ENCODE measurements at places on chromosomes 11 and 22. TPM values are rescaled to one million over a fixed set of nuclear protein-coding genes. Genes with fewer than 3 reads are reported as not detected.

The POGLUT3 gene
- 9.2 TPM for polyA plus RNA-seq

The PHOX2A gene
- polyA plus RNA-seq: not detected

The MS4A8 gene
- polyA plus RNA-seq: not detected

The MRGPRX3 gene
- polyA plus RNA-seq: not detected

The NPAT gene
- polyA plus RNA-seq: 1.9 TPM

The SMIM35 gene
- polyA plus RNA-seq: not detected

The CSRP3 gene
- polyA plus RNA-seq: 1,893 TPM

The SPI1 gene
- 6.7 TPM for polyA plus RNA-seq

The TMPRSS13 gene
- polyA plus RNA-seq: 0.03 TPM

The OR5L2 gene
- polyA plus RNA-seq: not detected

DNA sequence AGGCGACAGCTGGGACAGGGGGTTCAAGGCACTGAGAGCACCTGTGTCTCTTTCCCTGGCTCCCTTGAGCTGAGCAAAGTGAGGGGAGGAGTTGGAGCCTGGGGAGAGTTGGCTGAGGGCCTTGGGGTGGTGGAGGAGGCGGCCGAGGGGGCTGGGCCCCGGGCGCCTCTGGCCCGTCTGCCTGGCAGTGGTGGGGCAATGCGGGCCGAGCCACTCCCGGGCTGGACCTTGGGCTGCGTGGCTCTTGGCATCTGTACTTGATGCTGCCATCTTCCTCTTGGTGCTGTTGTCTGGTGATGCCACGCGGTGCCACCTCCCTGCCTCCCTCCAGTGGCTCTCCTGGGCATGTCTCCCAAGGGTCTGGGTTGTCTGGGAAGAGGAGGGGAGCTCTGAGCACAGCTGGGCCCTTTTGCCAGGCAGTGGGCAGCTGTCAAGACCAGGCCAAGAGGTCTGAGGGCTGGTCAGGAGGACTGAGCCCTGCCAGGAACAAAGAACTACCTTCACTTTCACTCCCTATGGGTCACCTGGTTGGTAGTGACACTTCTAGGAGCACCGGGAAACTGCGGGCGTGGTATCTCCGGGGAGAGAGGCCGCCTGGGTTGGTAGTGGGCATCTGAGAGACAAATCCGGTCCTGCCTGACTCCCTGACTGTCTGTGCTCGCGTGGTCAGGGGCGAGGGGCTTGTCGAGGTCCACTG is 1.3 kb downstream of the GRIK4 start:
- no peak for DNase-seq

- DNase-seq: no peak
Measured at GRCh38 chr22:49431551-49431950, 396.1 kb downstream of the BRD1 start.

- no peak for DNase-seq
Measured at GRCh38 chr11:132670921-132671675, 861.2 kb downstream of the OPCML start.

GRCh38 chr11:96741068-96741467 is 351.3 kb downstream of the JRKL start:
- DNase-seq: no peak

DNA sequence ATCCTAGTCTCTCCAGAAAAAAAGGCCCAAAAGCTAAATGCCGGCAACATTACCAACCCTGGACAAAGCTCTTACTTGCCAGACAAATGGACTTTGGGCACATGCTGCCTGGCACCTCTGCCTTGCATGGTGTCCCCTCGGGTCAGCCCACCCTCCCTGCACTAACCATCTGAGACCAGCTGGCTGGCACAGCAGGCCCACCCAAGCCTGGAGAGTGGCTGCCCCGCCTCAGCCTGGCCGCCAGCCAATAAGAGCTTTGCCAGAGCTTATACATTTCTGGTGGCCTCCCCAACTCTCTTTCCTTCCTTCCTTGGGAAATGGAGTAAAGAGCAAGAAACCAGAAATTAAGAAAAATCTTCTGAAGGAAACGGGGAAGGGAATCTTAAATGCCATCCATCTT is 24.5 kb downstream of the MCHR1 start:
- no peak for DNase-seq

GRCh38 chr22:48431014-48431413 is 1396.7 kb downstream of the BRD1 start:
- DNase-seq: no peak

DNA sequence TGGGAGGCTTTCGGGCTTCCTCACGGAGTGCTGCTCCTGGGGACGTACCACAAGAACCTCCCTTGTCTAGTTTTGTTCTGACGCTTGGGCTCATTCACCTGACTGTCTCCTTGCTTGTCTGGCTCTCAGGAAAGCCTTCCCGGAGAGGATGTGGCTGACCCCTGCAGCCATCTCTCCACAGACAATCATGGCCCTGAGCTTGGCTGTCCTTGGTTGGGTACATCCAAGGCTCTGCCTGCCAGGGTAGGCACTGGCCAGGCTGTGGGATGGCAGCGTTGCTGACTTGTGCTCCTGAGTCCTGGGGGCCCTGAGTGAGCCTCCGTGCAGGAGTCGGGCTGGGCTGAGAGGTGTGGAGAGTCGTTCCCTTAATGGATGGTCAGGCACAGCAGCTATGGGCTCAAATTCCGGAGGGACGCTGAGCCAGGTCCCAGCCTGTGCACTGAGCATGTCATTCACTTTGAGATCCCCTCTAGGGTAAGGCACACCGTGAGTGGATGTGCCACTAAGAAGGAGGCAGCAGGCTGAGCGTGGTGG is 32.8 kb downstream of the BCR start:
- no peak for DNase-seq

DNA sequence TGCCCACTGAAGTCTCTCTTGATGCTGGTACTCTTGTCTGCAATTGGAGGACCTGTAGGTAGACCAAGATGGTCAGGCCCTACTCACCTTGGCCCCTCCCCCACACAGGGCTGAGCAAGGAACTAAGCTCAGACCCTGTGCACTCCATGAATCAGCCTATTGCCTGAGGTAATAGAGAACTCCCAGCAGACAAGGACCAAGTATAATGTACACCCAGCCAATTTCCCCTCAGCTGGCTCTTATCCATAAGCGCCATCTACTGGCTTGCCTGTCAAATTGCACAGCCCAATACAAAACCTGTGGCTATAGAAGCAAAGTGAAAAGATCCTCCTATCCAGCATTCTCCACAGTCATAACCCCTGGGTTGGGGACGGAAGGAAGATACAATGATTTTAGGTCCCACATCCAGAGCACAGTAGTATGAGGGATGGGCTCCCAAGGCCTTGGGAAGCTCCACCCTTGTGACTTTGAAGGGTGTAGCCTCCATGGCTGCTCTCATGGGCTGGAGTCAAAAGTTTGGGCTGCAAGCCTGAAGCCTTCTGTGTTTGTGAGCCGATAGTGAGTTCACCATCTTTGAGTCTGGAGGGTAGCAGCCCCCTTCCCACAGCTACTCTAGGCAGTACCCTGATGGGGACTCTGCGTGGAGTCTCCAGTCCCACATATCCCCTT is 56.0 kb downstream of the GLYATL2 start:
- DNase-seq: no peak

- DNase-seq: no peak
Measured at GRCh38 chr11:66443602-66444001, 5.0 kb upstream of the MRPL11 start.

- DNase-seq: no peak
Measured at GRCh38 chr11:99742501-99742900, 721.8 kb downstream of the CNTN5 start.

- no peak for DNase-seq
Measured at GRCh38 chr11:91513734-91514133, 710.9 kb upstream of the FAT3 start.

DNA sequence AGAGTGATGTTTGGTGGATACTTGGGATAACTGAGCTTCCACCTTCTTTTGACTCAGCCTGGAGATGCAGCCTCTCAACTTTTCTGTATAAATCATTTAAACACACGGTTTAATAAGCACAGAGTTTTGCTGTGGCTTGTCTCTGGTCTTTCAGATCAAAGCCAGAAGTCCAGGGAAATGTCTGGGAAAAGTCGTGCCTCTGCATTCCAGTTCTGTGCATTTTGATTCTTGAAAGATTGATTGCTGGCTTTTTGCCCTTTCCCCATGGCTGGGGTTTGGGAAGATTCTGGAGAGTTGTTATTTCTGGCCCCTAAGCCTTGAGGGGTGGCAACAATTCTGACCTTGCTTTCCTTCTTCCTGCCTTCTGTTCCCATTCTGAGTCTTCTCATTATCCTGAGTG is 154.1 kb downstream of the COMMD9 start:
- no peak for DNase-seq

DNA sequence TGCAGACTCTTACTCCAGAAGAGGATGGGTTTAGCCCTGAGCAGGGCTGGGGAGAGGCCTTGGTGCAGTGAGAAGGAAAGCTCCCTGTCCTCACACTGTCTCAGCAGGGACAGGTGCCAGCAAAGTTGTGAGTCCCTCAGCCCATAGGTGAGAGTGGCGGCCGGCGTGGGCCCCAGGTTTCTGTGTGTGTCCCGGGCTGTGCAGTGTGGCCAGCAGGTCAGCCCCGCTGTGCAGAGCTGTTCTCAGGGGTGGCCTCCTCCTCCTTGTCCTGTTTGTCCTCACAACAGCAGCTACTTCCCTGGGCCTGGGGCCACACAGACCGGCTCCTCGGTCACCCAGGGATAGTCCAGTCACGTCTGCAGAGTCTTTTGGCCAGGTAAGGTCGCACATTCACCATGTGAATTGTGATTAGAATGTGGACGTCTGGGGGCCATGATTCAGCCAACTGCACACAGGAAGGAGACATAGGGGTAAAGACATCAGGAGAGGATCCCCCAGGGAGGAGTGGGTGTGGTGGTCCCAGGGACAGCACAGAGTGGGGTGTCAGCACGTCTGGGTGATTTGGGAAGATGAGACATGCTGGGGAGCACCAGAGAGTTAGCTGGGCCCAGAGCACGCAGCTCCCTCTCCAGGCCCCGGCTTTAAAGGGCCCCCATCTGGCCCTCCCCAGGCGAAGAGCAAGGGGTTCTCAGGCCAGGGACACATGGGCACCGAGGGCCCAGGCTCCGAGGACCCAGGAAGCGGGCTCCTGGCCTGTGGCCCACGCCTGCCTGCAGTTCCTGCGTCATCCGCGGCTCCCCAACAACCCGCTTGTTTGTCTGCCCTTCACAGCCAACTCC is 81.6 kb downstream of the MYEOV start:
- DNase-seq: no peak

DNA sequence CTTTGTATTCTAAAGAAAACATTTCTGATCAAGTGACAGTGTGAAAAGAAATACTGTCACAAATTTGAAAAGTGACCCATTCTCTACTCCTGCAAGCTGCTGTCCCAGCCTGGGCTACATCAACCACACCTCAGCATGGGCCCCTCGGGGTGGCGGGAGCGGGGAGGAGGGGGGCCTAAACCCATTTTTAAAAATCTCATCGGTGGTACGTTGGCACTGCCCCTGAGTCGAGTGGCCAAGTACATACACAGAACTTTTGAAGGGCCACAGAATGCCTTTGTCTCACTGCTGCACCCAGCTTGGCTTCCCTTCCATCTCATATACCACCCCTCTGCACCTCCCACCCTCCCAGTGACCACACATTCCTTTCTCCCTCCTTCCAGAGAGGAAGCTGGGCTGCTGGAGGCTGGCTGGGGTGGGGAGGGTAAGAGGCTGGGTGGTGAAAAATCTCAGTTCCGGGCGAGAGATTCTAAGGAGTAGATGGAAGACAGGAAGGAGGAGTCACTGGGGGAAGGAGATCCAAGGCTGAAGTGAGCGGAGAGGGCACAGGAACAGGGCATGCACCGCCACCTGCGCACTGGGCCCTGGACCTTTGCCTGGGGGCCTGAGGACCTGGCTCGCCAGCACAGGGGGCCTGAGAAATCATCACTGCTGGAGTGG is 21.1 kb downstream of the FXYD6 start:
- no peak for DNase-seq

DNA sequence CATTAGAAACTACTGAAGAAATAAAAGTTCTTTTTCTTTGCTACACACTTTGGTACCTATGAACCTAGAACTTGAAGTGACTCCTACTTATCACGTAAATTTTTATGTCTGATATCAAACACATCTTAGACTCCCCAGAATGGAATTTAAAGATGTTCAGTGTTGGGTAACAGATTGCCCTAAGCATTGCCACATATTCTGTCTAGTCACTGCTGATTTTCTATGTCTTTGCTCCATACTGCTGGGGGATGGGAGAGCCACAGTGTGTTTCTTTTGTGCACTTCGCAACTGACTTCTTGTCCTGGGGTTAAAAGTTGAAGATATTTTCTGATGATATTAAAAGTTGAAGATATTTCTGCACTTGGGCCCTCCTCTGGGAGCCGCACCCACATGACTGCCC is 19.4 kb upstream of the MYO18B start:
- DNase-seq: no peak

DNA sequence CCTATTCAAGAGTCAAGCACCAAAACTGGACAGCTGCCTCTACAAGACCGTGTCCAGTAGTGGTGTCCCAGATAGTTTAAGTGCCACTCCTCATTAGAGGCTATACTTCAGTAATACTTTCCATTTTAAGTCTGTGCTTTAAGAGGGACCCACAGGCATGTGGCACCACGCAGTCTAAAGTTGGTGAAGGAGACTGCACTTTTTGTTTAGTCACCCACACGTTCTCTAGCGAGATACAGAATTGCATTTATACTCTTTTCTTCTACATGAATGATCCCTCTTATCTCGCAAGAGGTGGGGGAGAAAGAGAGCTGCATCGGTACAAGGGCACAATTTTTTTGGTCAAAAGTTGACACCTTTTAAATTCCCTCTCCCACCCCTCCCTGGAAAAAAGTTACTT is 41.5 kb downstream of the DDX6 start:
- DNase-seq: no peak

DNA sequence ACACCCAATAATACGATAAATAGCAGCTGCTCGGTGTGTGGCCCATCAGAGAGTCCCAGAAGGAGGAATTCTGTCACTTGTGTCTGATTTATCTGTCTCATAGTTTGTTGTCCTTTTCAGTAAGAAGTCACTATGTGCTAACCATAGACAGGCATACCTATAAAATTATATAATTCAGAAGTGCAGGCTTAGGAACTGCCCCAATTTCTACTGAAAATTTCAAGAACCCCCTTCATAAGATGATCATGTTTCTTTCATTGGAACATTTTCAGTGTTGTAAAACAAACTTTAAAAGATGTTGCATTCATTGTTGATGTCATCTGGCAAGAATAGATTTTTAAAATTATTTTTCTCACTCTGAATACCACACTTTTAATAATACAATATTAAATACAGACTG is at the start of gene OR2D2:
Gene OR2D2, minus strand, starts transcription at position 101 of the 400 bp plus-strand sequence. Its CDS starts 0 bp downstream, at position 101.
- no peak for DNase-seq

DNA sequence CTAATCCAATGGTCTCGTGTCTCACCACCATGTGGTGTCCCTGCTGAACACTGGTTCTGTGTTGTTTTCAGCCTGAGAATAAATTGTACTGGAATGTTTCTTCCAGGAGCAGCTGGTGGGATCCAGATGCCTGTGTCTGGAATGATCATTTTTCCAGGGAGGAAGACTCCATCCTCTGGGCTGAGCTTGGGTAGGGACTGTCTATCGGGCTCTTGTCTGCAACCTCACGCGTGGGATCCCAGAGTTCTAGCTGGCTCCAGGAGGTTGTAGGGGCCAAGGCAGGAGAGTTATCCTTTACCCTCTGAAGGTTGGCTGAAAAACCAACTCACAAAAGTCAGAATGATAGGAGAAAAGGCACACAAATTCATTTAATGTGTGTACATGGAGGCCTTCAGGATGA is 144.1 kb upstream of the B3GAT1 start:
- DNase-seq: no peak

All from heart right ventricle (tissue), 16 donors.